ENCODE measurements at places on chromosomes 16 and 17.
A peak's percentile ranks its signal among the peaks of the same experiment; 100 is the strongest.

GRCh38 chr17:38600416-38600815 is 5.3 kb downstream of the SRCIN1 start:
- peaks cover 5% of the 10 kb centered on the region for H3K27me3 ChIP-seq
- peaks cover 25% of the 10 kb centered on the region for H3K4me1 ChIP-seq
- H3K36me3 ChIP-seq, result no peaks in the 10 kb centered on the region
- no peak overlapping the region for H3K4me3 ChIP-seq
- no peak overlapping the region for H3K27ac ChIP-seq
- no peak for DNase-seq

- H3K27me3 ChIP-seq, result no peaks in the 10 kb centered on the region
- no peak overlapping the region for H3K4me3 ChIP-seq
- no peaks in the 10 kb centered on the region for H3K36me3 ChIP-seq
- H3K4me1 ChIP-seq, result peaks cover 4% of the 10 kb centered on the region
Measured at GRCh38 chr17:80668375-80669148, 123.9 kb downstream of the RPTOR start.

DNA sequence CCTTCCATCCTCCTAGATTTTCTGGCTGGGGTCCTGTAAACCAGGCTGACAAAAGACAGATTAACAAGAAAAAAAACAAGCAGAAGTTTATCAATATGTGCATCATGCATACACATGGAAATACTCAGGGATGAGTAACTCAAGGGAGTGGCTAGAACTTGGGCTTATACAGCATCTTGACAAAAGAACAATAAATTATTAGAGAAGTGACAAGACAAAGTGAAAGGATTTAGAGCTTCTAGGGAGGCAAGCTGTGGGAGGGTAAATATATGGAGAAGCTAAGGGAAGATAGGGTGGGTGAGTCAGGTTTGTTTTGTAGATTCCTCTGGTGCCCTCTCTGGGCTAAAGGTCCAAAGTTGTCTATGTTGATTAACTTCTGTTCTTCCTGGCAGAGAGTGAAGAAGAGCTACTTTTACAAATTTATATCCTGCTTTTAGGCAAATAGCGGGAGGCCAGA is 48.0 kb upstream of the NDRG4 start:
- no peaks in the 10 kb centered on the region for H3K36me3 ChIP-seq
- DNase-seq, result no peak
- no peaks in the 10 kb centered on the region for H3K27me3 ChIP-seq
- H3K4me3 ChIP-seq, result no peak overlapping the region

- peaks cover 70% of the 10 kb centered on the region for H3K36me3 ChIP-seq
- no peaks in the 10 kb centered on the region for H3K27me3 ChIP-seq
- no peak overlapping the region for H3K27ac ChIP-seq
Measured at GRCh38 chr17:8476741-8477140, 41.1 kb downstream of the NDEL1 start.

GRCh38 chr16:46783800-46784199 is 35.7 kb upstream of the MYLK3 start:
- no peaks in the 10 kb centered on the region for H3K36me3 ChIP-seq
- H3K4me1 ChIP-seq, result 0 out of 2 replicates have a peak, but pooled peaks cover 1% of the 10 kb centered on the region
- no peaks in the 10 kb centered on the region for H3K27me3 ChIP-seq
- no peak overlapping the region for H3K27ac ChIP-seq
- DNase-seq, result no peak
- no peak overlapping the region for H3K4me3 ChIP-seq

GRCh38 chr17:44905006-44906000 is 6.1 kb upstream of the EFTUD2 start:
- H3K4me3 ChIP-seq, result no peak overlapping the region
- H3K27me3 ChIP-seq, result no peaks in the 10 kb centered on the region

- peak overlapping the region; percentile 89 for H3K4me3 ChIP-seq
- peaks cover 3% of the 10 kb centered on the region for H3K4me1 ChIP-seq
- H3K27me3 ChIP-seq, result no peaks in the 10 kb centered on the region
- H3K36me3 ChIP-seq, result peaks cover 6% of the 10 kb centered on the region
- no peak overlapping the region for H3K27ac ChIP-seq
- DNase-seq, result no peak
Measured at GRCh38 chr17:80220736-80221215, 549 bp downstream of the SLC26A11 start.

DNA sequence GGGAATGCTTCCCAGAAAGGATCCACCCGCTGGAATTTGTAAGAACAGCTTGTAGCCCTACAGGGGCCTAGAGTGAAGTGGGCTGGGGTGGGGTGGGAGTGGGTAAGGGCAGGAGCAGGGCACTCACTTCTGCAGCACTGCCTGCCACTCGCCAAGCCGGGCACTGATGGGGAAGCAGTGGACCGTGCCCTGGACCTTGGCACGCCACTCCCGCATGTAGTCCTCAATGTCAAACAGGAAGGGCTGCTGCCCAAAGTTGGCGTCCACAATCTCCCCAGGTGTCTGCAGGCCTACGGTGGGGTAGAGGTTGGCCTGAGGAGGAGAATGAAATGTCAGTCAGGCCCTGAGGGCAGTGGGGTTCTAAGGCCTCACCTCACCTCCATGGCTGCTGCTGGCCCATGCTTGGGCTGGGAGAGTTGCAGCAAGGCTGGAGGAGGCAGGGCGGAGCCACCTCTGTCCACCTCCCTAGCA is 15.7 kb upstream of the GFOD2 start:
- no peaks in the 10 kb centered on the region for H3K27me3 ChIP-seq
- no peak overlapping the region for H3K4me3 ChIP-seq
- 0 out of 2 replicates have a peak, but pooled peaks cover 12% of the 10 kb centered on the region for H3K36me3 ChIP-seq

DNA sequence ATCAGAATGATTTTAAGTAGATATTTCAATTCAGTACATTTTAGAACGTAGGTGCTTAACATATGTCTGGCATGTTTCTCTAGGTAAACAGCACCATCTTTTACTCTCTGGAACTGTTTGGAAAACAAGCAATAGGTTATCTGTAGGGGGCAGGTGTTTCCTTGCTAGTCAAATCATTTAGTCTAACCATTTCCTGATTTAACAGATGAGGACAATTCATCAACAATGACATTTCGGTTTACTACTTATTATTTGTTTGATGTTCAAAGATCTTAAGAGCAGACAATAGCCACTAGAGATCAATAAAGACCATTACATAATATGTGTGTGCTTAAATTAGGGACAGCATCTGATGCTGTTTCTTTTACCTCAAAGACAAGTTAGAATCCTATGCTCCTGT is 173.1 kb downstream of the CEP112 start:
- DNase-seq, result no peak
- H3K27ac ChIP-seq, result no peak overlapping the region
- H3K4me1 ChIP-seq, result no peaks in the 10 kb centered on the region
- no peaks in the 10 kb centered on the region for H3K27me3 ChIP-seq
- no peaks in the 10 kb centered on the region for H3K36me3 ChIP-seq

GRCh38 chr17:31702041-31702440 is 157.0 kb downstream of the COPRS start:
- no peak overlapping the region for H3K27ac ChIP-seq
- DNase-seq, result no peak
- no peaks in the 10 kb centered on the region for H3K27me3 ChIP-seq
- H3K4me1 ChIP-seq, result no peaks in the 10 kb centered on the region
- H3K36me3 ChIP-seq, result no peaks in the 10 kb centered on the region

GRCh38 chr16:526181-527014 is 1.1 kb upstream of the CAPN15 start:
- H3K4me3 ChIP-seq, result peak overlapping the region; percentile 52
- H3K4me1 ChIP-seq, result 0 out of 2 replicates have a peak, but pooled peaks cover 4% of the 10 kb centered on the region
- H3K36me3 ChIP-seq, result peaks cover 7% of the 10 kb centered on the region
- H3K27ac ChIP-seq, result no peak overlapping the region
- no peak for DNase-seq

- no peak for DNase-seq
- H3K4me3 ChIP-seq, result no peak overlapping the region
- H3K4me1 ChIP-seq, result no peaks in the 10 kb centered on the region
Measured at GRCh38 chr17:30273373-30273772, 18.4 kb downstream of the BLMH start.

DNA sequence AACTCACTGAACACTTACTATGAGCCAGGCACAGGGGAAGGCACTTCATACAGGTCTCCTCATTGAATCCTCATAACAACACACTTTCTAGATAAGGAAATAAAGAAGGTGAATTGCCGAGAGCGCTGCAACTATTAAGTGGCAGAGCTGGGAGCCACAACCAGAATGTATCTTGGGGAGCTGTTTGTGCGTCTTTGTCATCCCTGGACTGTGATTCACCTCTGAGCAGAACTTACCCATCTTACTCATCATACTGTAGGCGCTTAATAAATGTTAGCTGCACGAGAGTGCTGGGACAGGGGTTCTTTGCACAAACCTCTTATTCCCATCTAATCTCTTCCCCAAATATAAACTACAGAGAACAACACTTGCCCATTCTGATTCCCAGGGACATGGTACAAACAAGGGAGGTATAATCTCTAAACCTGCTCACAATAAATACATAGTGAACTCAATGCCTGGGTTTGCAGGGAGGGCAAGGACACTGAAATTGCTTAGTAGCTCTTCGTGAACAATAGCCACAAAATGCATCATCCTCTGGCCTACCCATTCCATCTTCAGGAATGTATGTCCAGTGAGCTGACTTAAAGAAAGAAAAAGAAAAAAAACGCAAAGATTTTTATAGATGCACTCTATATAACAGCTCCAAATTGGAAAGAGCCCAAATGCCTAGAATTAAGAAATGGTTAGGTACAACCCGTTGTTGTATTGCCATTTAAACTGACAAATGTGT is 43.0 kb downstream of the MYO18A start:
- no peaks in the 10 kb centered on the region for H3K36me3 ChIP-seq
- no peak overlapping the region for H3K27ac ChIP-seq
- no peaks in the 10 kb centered on the region for H3K27me3 ChIP-seq
- no peak overlapping the region for H3K4me3 ChIP-seq

GRCh38 chr17:3848229-3848835 is 2.3 kb upstream of the NCBP3 start:
- DNase-seq, result no peak
- H3K4me1 ChIP-seq, result no peaks in the 10 kb centered on the region
- no peak overlapping the region for H3K27ac ChIP-seq
- no peaks in the 10 kb centered on the region for H3K36me3 ChIP-seq

Measured in iPS DF 6.9 (cell line).